Activated T-helper 2 cell treated with anti-CD3 and anti-CD28 coated beads, Interferon-gamma antibody, Interleukin-2, Interleukin-4, amounts not matched to agents 10 μg/mL and 5 μg/mL and 100 μg/mL, durations not matched to agents 14 hours and 24 hours and 36 hours (primary cell): ENCODE measurements at places on chromosomes 13 and 19. TPM values are rescaled to one million over a fixed set of nuclear protein-coding genes. Genes with fewer than 3 reads are reported as not detected.
A peak's percentile ranks its signal among the peaks of the same experiment; 100 is the strongest.

DNA sequence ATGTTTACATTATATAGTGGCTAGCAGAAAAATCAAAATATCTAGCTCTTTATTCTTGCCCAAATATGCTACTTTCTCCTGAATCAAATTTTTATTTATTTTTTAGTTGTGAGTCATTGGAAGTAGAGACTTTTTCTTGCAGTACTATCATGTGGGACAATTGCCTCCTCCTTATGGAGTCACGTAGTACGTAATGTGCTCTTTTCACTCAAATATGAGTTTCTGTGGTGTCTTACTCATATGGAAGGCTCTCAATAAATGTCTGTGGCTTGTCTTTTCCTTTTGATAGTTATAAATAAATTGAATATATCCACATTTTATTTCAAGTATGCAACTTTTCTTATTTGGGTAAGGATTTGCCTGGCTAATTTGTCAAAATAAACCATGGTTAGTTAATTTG, 1411.0 kb upstream of the SLC10A2 start:
- no peak for DNase-seq

- DNase-seq = no peak
Observed at GRCh38 chr13:111033172-111034130, 81.7 kb upstream of the ARHGEF7 start.

ZNF548 gene
- 10.5 and 12.5 TPM in 2 replicates for total RNA-seq

WDR62 gene
- total RNA-seq = 22.3 and 22.5 TPM in 2 replicates

GRCh38 chr13:76921516-76921915, 26.8 kb upstream of the ACOD1 start:
- no peak for DNase-seq

DNA sequence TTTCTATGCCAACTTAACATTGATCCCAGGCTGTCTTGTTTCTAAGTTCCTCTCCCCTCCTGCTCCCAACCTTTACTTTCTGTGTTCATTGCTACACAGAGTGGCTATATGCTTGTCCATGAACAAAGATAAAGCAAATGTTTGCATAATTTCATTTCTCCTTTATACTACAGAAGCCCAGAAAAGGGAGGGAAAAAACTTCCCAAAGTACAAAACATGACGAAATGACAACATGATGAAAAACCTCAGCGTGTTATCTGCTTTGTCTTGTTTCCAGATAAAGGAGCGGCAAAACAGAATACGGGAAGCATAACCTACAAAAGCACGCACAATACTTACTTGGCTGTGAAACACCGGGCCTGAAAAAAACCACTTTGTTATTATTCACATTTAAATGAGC, 336.8 kb downstream of the DNAJC15 start:
- no peak for DNase-seq

DNA sequence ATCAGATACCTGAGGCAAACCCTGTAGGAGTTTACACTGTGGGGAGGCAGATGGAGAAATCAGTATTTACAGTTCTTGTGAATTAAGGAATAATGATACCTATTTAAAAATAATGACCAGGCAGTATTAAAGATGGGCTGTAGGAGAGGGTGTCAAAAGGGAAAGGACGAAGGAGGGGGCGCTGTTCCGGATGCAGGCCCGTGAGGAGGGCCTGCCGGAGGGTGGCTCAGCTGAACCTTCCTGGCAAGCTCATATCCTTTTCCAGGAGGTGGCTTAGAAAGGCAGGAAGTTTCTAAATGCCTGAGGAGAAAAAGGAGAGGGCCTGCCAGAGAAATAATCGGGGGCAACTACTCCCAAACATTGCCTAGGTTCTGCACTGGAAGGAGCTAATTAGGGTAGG, 46.6 kb downstream of the MBNL2 start:
- no peak for DNase-seq

MBD3L3 gene
- not detected in 2 replicates for total RNA-seq

GRCh38 chr19:43700395-43701000, 15.4 kb upstream of the IRGC start:
- no peak for DNase-seq

PSG3 gene
- total RNA-seq = not detected in 2 replicates

- DNase-seq = no peak
Observed at GRCh38 chr13:112687836-112688559, 1.8 kb upstream of the ATP11A start.

BRCA2 gene
- 18.6 and 19.4 TPM in 2 replicates for total RNA-seq

TYROBP gene
- 0.39 TPM in 1 of 2 replicates, not detected in the other for total RNA-seq

DZIP1 gene
- 0.48 and 0.64 TPM in 2 replicates for total RNA-seq

DNA sequence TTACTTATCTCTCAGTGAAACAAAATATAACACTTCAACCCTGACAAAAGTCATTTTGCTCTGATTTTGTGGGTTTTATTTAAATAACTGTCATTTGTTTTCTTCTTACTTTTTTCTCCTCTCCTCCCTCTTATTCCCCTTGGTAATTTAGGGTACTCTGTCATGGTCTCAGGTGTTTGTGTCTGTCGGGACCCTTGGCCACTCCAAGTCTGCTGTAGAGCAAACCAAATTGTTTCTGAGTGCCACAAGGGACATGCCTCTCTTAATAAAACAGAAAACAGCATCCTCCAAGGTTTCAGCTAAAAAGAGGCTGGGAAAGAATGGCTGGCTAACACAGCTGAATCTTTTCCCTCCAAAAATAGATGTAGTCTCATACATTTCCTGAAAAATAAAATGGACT, 573.1 kb upstream of the KLF12 start:
- no peak for DNase-seq

DNA sequence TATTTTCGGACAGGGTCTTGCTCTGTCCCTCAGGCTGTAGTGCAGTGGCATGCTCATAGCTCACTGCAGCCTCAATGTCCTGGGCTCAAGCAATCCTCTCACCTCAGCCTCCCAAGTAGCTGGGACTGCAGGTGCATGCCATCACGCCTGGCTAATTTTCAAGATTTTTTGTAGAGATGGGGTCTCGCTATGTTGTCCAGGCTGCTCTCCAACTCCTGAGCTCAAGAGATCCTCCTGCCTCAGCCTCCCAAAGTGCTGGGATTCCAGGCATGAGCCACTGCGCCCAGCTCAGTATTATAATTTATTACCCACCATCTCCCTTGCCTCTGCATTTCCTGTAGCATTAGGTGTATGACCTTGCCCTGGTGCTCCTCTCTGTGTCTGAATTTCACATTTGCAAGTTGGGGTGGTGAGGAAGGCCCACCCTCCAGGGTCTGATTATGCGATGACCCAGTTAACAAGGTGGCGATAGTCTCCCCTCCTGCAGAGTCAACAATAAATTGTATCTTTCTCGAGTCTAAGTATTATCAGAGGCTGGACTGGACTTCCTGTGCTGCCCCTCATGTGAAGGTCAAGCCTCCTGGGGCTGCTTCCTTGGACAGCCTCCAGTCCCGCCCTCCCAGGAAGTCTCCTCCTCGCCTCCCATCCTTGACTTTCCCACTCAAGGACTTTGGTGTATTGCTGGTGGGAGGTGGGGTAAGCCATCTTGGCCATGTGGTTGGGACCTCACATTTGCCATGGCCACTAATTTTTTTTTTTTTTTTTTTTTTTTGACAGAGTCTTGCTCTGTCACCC, 1.5 kb upstream of the TUBB4A start:
- DNase-seq = no peak

DNA sequence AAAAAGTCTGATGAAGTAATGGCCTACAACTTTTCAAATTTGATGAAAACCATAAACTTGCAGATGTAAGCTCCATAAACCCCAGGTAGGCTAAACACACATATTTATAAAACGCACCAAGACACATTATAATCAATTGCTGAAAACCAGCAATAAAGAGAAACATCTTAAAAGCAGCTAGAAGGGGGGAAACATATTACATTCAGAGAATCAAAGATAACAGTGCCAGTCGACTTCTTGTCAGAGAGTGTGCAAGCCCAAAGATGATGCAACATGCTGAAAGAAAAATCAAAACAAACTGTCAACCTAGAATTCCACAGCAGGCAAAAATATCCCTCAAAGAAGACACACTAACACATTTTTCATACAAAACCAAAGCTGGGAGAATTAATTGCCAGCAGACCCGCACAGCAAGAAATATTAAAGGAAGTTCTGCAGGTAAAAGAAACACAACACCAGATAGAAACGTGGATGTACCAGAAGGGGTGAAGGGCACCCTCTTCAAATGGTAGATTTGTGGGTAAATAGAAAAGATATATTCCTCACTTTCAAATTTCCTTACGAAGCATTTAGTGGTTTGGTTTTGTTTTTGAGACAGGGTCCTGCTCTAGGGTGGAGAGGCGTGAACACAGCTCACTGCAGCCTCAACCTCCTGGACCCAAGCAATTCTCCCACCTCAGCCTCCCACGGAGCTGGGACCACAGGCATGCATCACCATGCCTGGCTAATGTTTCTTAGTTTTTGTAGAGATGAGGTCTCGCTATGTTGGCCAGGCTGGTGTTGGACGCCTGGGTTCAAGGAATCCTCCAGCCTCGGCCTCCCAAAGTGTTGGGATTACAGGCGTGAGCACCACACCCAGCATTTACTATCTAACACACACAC, 16.5 kb upstream of the ATP1A3 start:
- no peak for DNase-seq

C2CD4C gene
- total RNA-seq = 0.14 and 0.23 TPM in 2 replicates

ZNF506 gene
- total RNA-seq = 13.2 and 15.1 TPM in 2 replicates

GRCh38 chr13:110907951-110908898, 6.6 kb downstream of the ANKRD10 start:
- no peak for DNase-seq

PSG1 gene
- total RNA-seq = not detected in 2 replicates

IGFL2 gene
- total RNA-seq = 0.46 TPM in 1 of 2 replicates, not detected in the other

DNA sequence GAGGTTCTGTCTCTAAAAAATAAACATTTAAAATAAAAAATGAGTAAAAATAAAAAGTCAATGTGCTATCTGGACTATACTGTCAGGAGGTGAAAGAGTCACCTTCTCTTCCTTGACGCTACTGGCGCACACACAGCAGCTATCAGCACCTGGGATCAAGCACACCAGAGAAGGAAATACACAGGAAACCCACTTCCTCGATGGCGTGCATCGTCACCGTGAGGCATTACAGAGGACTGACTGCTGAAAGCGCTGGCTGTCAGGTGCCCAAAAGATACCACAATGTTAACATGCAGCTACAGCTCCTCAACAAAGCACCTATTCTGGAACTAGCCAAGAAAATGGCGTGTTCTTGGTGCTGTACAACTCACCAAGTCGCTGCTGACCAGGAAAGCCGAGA, 6.1 kb downstream of the SLC35E1 start:
- DNase-seq = peak; percentile 85

ZNF763 gene
- total RNA-seq = 0.43 and 0.74 TPM in 2 replicates

GRCh38 chr13:45332831-45333219, 8.2 kb downstream of the TPT1 start:
- no peak for DNase-seq

CYP4F22 gene
- total RNA-seq = 0.14 TPM in 2 replicates

GRCh38 chr19:16161840-16162239, 11.5 kb downstream of the CIB3 start:
- no peak for DNase-seq

C3 gene
- 4.4 and 6.3 TPM in 2 replicates for total RNA-seq

DNA sequence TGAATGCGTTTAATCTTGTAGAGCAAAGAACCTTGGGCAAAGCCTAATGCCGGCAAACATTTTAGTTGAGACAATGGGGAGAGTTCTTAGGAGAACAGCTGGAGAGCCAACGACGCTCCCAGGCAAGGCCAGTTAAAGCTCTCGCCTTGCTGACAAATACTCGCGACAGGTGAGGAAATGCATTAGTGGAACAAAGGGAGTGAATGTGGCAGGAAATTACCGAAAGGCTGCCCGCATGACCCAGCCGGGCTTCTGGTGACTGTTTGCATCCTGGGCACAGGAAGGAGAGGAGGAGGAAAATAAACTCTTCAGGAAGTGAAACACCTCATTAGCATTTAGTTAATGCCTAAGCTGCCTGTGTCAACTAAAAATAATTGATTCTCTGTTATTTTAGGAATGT, 74.6 kb downstream of the SHISA2 start:
- DNase-seq = no peak

RANBP3 gene
- 98.2 and 105 TPM in 2 replicates for total RNA-seq

- peak; percentile 100 for DNase-seq
Observed at GRCh38 chr19:2950286-2951124, 5.7 kb upstream of the ZNF77 start.
